Activated CD4-positive, alpha-beta T cell treated with anti-CD3 and anti-CD28 coated beads, Interleukin-2, amount 10 ng/mL, durations not matched to agents 7 days and 5 days (primary cell): ENCODE measurements at places on chromosomes 12 and 14.

DNA sequence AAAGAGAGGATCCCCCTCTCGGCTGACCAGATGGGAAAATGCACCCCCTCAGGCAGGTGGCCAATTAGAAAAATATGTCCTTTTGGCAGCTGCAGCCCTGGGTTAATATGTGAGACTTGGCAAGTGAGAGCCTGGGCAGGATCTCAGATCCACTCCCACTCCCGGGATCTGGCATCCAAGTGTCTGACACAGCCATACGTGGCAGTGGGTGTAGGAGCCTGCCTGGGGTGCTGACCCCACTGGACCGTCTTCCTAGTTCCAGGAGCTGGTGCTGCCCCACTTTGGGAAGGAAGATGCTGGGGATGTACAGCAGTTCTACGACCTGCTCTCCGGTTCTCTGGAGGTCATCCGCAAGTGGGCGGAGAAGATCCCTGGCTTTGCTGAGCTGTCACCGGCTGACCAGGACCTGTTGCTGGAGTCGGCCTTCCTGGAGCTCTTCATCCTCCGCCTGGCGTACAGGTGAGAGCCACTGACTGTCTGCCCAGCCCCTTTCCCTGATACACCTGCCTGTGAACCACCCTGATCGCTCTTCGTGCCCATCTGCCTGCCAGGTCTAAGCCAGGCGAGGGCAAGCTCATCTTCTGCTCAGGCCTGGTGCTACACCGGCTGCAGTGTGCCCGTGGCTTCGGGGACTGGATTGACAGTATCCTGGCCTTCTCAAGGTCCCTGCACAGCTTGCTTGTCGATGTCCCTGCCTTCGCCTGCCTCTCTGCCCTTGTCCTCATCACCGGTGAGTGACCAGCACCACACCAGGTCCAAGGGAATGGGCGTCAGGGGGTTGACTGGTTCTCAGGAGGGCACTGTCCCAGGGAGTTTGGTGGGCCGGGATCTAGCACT lies 5.8 kb downstream of the NR4A1 start:
- no peak for DNase-seq

GRCh38 chr12:114709112-114709511 lies 25.1 kb upstream of the TBX3 start:
- DNase-seq: no peak

DNA sequence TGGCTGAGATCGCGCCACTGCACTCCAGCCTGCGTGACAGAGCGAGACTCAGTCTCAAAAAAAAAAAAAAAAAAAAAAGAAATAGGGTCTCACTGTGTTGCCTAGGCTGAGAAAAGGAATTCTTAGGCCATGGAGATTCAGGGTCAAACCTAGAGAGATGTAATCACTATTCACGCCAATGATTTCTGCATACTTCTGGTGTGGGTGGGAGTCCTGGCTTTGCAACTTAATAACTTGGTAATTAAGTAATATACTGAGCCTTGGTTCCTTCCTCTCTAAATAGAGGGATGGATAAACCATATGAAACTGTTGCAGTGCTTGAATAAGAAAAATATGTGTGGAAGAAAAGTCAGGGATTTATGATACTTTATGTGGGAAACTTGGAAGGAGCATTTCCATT lies 2.7 kb downstream of the ZNF410 start:
- no peak for DNase-seq

DNA sequence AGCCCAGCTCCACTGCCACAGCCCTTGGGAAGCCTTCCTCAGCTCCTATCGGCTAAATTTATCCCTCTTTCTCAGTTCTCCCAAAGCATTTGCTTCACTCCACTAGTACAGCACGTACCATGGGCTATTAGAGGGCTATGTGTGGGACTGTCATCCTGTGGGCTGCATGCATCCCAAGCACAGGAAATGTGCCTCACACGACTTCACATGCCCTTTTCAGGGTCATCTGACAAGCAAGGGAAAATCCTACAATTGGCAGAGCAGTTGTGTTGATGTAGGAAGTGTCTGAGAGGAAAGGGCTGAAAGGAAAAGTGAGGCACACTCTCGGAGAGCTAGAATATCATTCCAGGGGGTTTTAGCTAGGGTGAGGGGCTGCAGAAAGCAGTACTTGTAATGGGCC lies 47.6 kb downstream of the NINJ2 start:
- DNase-seq: no peak

DNA sequence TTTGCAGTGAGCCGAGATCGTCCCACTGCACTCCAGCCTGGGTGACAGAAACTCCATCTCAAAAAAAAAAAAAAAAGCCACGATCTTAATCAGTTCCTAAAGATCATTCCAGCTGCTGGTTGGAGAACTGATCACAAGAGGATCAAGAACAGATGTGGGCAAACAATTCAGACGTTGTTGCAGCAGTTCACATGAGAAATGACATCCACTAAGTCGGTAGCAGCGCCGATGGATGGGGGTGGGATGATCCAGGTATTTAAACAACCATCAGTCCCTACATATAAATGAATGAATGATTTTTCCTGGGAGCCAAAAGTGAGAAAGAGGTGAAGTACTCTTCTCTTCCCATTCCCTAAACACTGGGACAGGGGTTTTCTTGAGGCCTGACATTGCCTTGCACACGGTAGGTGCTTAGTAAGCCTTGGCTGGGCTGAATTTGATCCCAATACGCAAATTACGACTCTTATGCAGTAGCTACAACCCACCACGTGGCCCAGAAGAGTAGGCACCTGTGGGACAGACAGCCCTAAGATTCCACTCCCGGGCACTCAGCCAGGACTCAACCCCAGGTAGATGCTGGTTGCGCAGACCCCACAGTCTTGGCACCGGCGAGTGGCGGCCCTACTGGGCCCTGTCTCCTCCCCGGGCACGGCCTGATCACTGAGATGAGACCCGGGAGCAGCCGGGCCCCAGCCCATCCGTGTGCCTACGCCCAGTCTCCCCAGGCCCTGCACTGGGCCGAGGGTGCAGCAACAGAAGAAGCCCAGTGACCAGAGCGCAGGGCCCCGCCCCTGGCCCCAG lies 565 bp downstream of the SPRYD3 start:
- DNase-seq: peak; percentile 47

- DNase-seq: no peak
Observed at GRCh38 chr12:2453076-2453760, 341.6 kb upstream of the FKBP4 start.

- DNase-seq: no peak
Observed at GRCh38 chr12:38102197-38102596, 214.4 kb upstream of the ALG10B start.

- peak; percentile 37 for DNase-seq
Observed at GRCh38 chr12:116922194-116922897, 11.6 kb downstream of the FBXW8 start.

GRCh38 chr12:128932521-128932920 lies 79.2 kb downstream of the GLT1D1 start:
- DNase-seq: no peak

- DNase-seq: no peak
Observed at GRCh38 chr12:22262309-22262708, 72.2 kb downstream of the ST8SIA1 start.

GRCh38 chr12:120892265-120892664 lies 11.9 kb downstream of the SPPL3 start:
- DNase-seq: no peak

- no peak for DNase-seq
Observed at GRCh38 chr14:22614240-22614799, 16.2 kb downstream of the ABHD4 start.

- no peak for DNase-seq
Observed at GRCh38 chr12:47755655-47756562, 2.8 kb downstream of the RAPGEF3 start.

DNA sequence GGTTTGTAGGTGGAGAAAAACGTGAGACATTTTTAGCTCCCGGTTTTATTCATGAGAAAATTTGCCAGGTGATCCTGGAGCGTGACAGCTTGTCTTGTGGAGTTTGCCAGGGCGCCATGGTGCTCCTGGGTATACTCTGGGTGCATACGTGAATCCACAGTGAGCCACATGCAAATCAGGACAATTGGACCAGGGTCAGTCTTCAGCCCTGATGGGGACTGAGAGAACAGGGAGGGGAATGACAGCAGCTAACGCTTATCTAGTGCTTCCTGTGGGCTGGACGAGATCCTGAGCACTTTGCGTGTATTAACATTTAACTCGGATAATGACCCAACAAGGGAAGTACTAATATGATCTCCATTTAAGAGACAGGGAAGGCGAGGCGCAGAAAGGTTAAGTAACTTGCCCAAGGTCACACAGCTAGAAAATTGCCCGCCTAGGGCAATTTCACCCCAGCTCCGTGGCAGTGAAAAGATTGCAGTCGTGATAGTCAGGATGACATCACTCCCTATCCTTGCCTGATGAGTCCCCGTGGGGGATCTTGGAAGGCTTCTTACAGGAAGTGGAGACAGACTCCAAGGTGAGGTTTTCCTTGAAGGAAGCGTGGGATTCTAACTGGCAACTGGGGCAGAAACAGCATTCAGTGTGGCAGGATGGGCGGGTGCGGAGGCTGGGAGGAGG lies 118.4 kb upstream of the NCOR2 start:
- DNase-seq: no peak

DNA sequence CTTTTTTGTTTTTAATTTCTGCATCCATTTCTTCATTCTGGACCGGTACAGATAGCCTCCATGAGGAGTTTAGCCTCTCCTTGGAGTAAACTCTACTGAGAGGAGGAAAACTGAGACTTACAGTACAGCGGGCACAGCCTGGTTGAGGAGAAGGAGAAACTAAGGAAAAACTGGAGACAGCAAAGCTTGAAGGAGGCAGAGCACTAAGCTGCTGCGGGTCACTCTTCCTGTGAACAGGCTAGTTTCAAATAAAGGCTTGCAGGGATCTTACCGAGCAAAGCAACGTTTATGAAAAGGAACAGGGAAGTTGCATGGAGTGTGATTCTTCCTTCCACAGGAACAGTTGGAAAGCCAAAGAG lies 348 bp upstream of the SSTR1 start:
- DNase-seq: no peak

- DNase-seq: no peak
Observed at GRCh38 chr14:56005191-56006053, 112.8 kb upstream of the PELI2 start.

DNA sequence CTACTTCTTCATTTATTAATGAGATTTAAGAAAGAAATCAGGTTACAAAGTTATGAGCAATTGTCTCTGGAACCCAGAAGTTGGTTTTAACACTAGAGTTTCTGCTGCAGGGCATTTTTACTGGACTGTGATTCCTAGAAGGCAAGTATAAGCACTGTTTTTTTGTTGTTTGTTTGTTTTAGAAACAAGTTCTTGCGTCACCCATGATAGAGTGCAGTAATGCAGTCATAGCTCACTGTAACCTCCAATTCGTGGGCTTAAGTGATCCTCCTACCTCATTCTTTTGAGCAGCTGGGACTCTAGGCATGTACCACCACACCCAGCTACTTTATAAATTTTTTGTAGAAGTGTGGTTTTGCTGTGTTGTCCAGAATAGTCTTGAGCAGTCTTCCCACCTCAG lies 25.6 kb downstream of the RAP1B start:
- no peak for DNase-seq

DNA sequence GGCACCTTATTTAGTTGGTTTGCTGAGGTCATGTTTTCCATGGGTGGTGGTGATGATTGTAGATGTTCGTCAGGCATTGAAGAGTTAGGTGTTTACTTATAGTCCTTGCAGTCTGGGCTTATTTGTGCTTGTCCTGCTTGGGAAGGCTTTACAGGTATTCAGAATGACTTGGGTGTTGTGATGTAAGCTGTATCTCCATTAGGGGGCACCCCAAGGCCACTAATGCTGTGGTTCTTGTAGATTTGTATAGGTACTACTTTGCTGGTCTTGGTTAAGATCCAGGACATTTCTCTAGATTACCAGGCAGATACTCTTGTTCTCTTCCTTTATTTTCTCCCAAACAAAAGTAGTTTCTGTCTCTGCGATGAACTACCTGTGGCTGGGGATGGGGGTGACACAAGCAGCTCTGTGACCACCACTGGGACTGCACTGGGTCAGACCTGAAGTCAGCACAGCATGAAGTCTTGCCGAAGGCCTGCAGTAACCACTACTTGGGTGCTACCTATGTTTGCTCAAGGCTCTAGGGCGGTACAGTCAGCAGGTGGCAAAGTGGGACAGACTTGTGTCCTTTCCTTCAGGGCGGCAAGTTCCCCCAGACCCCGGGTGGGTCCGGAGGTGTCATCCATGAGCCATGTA lies 35.8 kb upstream of the FBXO33 start:
- DNase-seq: peak; percentile 44

GRCh38 chr12:67982164-67982563 lies 7.1 kb upstream of the IFNG-AS1 start:
- DNase-seq: no peak

GRCh38 chr12:11825278-11825677 lies 175.8 kb downstream of the ETV6 start:
- no peak for DNase-seq

GRCh38 chr12:52004042-52004648 lies 2.6 kb upstream of the TAMALIN start:
- DNase-seq: no peak

GRCh38 chr12:81329085-81329484 lies 251.2 kb downstream of the ACSS3 start:
- DNase-seq: no peak

GRCh38 chr12:9065607-9065856 lies 50.2 kb downstream of the A2M start:
- no peak for DNase-seq

DNA sequence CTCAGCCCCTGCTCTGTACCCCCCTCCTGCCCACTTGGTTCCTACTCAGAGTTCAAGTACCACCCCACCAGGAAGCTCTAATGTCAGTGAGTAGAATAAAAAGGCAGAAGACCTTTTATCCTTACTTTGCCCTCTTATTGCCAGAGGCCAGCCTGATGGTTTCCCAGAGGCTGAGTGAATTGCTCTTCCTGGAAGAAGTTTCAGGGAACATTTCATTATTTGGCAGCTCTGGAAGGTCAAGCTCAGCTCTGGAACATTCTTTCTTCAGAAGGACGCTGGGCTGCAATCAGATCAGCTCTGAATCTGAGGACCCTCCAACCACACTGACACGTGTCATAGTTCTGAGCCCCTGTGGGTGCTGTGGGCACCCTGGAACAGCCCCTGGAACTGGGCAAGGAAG lies 188.9 kb downstream of the ETV6 start:
- DNase-seq: no peak

- no peak for DNase-seq
Observed at GRCh38 chr12:33529810-33530209, 90.2 kb upstream of the SYT10 start.

- DNase-seq: no peak
Observed at GRCh38 chr12:49792181-49792970, 35.8 kb downstream of the NCKAP5L start.

- DNase-seq: no peak
Observed at GRCh38 chr12:23008623-23009022, 383.7 kb downstream of the ETNK1 start.

DNA sequence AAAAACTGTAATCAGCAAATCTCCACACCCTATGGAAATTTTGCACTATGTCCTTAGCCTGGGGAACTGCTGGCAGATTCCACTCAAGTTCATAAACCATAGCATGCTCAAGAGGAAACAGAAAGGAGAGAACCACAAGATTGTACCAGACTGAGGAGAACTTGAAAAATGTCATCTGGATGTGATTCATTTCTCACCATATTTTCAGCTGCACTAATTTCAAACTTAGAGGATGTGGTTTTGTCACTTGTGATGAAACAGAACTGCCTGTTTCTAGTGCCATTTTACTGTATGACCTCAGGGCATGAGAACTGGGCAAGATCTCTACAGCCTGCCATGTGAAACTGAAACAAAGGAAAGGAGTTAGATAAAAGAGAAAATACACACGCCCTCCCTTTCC lies 1493.1 kb upstream of the FLRT2 start:
- DNase-seq: no peak

GRCh38 chr14:51692646-51693045 lies 40.9 kb downstream of the FRMD6 start:
- no peak for DNase-seq

GRCh38 chr14:72303930-72304329 lies 371.7 kb downstream of the RGS6 start:
- no peak for DNase-seq

- DNase-seq: no peak
Observed at GRCh38 chr12:29286081-29286790, 94.7 kb downstream of the ERGIC2 start.
